Fibroblast of lung (primary cell): ENCODE measurements at places on chromosomes 2 and 18. TPM values are rescaled to one million over a fixed set of nuclear protein-coding genes. Genes with fewer than 3 reads are reported as not detected.

DNA sequence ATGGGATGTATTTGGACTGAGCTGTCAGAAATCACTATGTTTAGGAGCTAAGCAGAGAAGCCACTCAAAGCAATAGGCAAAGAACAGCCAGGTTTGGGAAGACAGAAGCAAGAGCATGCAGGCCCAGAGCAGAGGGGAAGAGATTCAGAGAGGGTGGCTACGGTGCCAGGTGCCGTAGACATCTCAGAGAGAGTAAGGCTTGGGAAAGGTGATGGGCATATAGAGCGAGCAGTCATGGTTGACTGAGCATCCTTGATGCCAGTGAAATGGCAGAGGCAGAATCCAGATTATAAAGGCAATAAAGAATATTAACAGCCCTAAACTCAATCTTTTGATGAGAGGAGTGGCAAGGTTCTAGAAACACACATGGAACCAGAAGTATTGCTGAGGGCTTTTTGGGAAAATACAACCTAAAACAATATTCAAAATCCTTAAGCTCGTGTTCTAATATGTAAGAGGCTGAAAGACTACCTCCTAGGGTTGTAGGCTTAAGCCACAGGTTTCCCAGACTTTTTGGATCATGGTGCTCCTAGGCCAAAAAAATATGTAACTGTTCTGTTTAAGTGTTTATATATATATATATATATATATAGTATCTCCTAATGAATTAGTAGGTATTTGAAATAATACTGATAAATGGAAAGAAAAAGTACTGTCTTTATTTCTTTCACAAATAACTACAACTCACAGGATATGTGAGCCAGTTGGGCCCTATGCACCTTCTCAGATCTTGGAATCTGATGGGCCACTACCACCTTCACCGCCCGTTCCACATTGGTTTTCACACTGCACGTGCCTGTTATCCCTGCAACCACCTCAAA, 113.3 kb downstream of the MYCN start:
- no peak for DNase-seq

DNA sequence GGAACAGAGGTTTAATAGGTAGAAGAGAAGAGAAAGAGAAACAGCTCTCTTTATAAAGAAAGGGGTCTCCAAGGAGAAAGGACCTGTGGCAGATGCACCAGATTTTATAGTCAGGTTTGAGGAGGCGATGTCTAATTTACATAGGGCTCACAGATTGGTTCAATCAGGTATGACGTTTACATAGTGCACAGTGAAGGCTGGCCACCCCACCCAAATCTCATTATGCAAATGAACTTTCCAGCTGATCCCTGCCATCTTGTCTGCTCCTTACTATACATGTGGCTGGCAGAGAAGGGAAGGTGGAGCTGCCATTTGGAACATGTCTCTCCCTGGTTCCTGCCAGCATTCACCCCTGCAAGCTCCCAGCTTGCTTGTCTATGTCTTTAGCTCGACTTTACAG, 557.8 kb downstream of the SUCLG1 start:
- DNase-seq, result no peak

DNA sequence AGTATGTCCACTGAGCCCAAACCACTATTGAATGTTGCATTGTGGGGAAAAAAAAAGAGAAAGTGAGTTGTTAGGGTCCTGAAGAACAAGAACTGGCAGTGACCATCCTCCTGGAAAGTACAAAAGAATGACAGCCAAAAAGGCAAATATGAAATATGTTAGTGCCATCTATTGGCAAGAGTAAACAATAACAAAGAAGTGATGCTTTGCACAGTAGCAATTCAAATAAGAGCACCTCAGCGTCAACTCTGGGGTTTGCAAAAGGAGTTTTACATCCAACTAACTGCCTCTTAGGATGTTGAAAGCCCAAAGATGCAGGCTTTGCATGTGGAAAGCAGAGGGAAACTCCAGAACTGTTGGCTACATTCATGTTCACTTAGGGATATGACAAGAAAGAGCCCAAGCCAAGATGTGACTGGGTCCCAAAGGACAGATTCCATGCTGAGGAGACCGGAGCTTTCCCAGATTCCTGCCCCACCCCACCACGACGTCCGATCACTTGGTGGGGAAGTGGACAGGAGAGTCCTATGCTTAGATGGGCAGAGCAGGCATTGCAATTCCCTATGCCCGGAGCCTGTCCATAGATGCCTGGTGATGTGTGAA, 15.6 kb downstream of the TRABD2A start:
- peak; percentile 26 for DNase-seq

GRCh38 chr2:65939687-65940086, 495.2 kb upstream of the MEIS1 start:
- no peak for DNase-seq

- peak; percentile 55 for DNase-seq
Measured at GRCh38 chr18:24488824-24489493, 28.5 kb downstream of the HRH4 start.

GRCh38 chr18:43662657-43663056, 385.4 kb upstream of the SYT4 start:
- DNase-seq, result peak; percentile 92

GRCh38 chr2:70002241-70002899, 40.9 kb upstream of the ASPRV1 start:
- DNase-seq, result no peak

- no peak for DNase-seq
Measured at GRCh38 chr2:44730593-44730992, 210.9 kb upstream of the SIX3 start.

DNA sequence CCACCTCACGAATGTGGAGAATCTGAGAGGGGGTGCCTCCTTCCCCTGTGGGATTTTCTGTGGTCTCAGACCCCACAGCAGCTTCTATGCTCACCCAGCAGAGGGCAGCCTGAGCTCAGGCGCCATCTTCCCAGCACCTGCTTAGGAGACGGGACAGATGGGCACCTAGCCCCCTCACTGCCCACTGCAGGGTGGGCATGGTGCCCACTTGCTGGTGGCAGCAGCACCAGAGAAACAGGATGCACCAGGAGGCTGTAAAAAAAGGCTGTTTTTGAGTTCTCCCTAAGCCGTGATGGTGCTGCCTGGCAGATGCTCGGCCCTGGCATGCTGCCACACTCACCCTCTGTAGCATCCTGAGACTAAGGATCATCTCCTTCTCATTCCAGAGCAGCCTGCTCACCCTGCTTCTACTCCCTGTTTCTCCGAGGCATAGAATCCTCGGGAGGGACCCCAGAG, 19.1 kb upstream of the SLC20A1 start:
- peak; percentile 75 for DNase-seq

- DNase-seq, result no peak
Measured at GRCh38 chr2:12035029-12035720, 288.7 kb downstream of the LPIN1 start.

- no peak for DNase-seq
Measured at GRCh38 chr2:233674995-233675394, 3.3 kb downstream of the UGT1A9 start.

DNA sequence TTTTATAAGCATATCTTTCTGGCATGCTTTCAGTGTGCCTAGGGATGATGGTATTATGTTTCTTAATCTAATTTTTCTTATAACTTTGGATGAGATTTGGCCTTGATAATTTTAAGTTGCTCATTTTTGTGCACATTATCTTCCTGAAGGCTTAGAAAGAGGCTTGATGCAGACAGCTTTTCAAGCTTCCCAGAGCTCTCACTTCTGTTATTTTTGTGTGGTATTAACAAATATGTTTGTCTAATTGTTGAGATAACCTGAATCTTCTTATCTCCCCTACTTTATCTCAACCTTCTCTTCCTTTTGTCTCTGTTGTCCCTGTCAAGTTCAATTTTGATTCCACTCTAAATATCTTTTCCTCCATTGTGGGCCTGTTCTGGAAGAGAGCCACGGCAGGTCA, 113.2 kb upstream of the LRRTM1 start:
- DNase-seq, result no peak

GRCh38 chr2:229050133-229050532, 221.0 kb downstream of the PID1 start:
- no peak for DNase-seq

DNA sequence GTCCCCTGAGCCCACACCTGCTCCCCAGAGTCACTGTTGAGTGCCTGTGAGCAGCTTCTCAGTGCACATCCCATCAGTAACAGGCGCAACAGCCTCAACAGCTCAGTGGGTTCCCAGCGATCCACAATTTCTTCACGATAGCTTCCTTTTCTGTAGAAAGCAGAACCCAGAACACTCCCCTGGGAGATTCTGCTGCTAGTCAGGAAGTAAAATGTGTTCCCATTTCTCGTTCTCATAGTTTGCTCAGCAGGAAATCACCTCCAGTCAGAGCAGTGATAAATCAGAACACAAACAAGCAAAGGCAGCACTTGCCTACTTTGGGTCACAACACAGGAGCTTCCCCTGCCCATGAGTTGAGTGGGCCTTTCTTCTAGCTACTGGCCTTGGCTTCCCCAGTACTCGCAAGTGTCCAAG, 48.9 kb upstream of the ATG16L1 start:
- DNase-seq, result no peak

- DNase-seq, result no peak
Measured at GRCh38 chr2:38500283-38500634, 102.5 kb downstream of the HNRNPLL start.

GRCh38 chr2:240990726-240991377, 7.6 kb upstream of the SNED1 start:
- DNase-seq, result no peak

GRCh38 chr18:47411159-47411558, 159.7 kb upstream of the SKOR2 start:
- no peak for DNase-seq

Gene TMEFF2
- total RNA-seq, result 0.26 and 0.33 TPM in 2 replicates

Gene ZC3H8
- total RNA-seq, result 4.6 and 6.9 TPM in 2 replicates

Gene RGPD4
- under 0.01 TPM in 1 of 2 replicates, not detected in the other for total RNA-seq

Gene THUMPD2
- total RNA-seq, result 7.4 and 10.2 TPM in 2 replicates

Gene PPP4R3B
- total RNA-seq, result 50.1 and 51.4 TPM in 2 replicates

Gene MAPK4
- total RNA-seq, result under 0.01 TPM in 1 of 2 replicates, not detected in the other

Gene PCARE
- under 0.01 TPM in 1 of 2 replicates, not detected in the other for total RNA-seq

Gene PROM2
- total RNA-seq, result 0.26 and 0.33 TPM in 2 replicates

Gene CYS1
- total RNA-seq, result 1.5 and 5.1 TPM in 2 replicates

Gene ADRA2B
- not detected in 2 replicates for total RNA-seq
